Activated T-helper 1 cell treated with anti-CD3 and anti-CD28 coated beads, Interleukin-2, amount 50 U/mL, for 16 hours (primary cell): ENCODE measurements at places on chromosomes 3 and 15.

DNA sequence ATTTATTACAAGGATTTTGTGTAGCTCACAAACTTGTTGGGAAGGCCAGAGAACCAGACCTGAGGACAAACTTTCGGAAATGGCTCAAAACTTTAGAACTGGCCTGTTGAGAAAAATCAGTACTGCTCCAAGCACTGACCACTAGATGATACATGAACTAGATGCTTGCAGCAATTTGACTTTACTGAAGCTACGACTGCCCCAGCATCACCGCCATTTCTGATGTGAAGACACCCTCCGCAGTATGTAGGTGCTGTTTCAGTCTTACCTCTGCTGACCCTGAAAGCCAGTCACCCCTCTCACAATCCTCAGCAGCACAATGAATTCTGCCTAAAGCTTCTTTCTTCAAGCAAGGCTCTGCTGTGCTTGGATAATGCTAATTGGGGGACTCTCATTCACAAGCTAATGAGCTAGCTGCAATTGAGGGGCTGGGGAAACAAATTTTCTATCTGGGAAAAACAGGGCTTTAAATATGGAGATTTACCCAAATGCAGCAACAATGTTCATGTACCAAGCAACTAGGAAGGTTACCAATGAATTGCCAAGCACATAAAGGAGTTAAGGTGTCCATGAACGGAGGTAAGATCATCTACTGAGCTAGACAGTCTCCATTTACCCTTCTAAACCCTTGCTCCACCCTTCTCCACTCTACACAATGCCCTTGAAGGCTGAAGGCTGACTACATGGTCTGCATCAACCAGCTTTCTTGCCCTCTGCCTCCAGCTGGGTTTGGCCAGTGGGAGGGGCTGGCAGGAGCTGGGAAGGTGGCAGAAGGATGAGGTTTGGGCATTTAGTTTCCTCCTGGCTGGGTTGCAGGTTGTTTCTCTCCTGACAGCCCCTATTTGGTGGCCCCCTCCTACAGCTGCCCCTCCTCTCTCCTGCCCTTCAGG, 53.2 kb upstream of the FSTL1 start:
- DNase-seq, result no peak

DNA sequence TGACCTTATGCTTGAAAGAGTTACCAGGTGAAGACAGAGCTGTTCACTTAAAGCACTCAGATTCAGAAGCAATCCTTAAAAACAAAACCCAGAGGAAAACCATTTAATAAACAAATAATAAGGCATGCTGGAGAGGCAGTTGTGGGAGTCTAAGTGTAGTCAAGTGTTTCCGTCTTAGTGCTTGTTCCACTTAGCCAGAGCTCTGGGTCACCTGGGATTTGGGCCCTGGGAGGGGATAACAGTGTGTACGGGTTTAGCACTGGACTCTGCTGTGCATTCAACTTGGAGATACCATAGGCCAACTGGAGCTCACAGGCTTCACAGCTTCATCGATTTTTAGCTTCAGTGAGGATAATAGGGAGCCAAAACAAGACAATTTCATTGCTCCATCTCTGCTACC, 444.6 kb downstream of the CNTN4 start:
- DNase-seq, result no peak

- DNase-seq, result no peak
These were observed 54.3 kb downstream of the BDH1 start for GRCh38 chr3:197501496-197501878.

GRCh38 chr15:48481802-48482201, 150.6 kb downstream of the DUT start:
- DNase-seq, result no peak

GRCh38 chr3:86029590-86029989, 961.4 kb downstream of the VGLL3 start:
- DNase-seq, result no peak

- DNase-seq, result no peak
These were observed 26.7 kb downstream of the PLD1 start for GRCh38 chr3:171783626-171784025.

GRCh38 chr3:104244680-104245220, 1122.0 kb upstream of the ALCAM start:
- no peak for DNase-seq

DNA sequence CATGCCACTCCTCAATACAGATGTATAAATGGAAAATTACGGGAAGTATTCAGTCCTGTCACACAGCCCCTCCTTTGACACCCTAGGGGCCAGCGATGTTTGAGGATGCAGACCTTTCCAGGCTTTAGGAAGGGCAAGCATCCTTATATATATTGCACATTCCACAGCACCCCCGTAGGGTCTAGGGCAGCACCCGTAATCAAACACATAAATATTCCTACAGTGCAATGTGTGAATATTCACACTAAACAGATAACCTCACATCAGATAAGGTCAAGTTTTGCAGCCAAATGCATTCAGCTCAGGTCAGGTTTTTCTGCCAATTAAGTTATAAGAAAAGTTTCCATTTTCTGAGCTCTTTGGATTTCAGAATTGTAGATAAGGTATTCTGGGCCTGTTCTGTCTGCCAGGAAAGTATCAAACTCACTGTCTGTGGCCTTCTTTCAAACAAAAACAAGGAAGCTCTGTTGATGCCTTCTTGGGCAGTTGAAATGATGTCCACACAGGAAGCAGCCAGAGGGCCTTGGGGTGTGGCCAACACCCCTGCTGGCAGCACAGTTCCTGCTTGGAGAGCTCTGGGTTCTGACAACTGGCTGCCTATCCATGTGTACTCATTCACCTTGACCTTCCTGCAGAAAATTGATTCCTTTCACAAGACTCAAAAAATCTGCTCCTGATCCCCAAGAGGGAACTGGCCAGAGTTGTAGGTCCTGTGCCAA, 427.0 kb downstream of the NTRK3 start:
- DNase-seq, result no peak

- DNase-seq, result no peak
These were observed 77.1 kb upstream of the ATP11B start for GRCh38 chr3:182716114-182716688.

GRCh38 chr15:80076321-80077318, 17.1 kb downstream of the ZFAND6 start:
- no peak for DNase-seq

DNA sequence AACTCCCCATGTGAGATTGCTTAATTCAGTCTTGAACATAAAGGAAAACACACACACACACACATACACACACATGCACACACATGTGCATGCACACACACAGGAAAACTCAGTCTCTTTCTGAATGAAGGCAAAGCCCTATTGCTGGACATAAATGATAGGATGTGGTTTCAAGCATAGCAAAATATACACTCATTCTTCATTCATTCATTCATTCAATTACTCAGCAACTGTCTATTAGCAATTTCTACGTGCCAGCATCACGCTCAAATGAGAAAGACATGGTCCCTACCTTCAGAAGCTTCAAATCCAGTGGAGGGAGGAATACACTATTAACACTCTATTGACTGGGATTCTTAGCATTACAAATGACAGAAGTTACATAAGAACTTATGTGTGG, 41.8 kb upstream of the UBE2E2 start:
- no peak for DNase-seq

DNA sequence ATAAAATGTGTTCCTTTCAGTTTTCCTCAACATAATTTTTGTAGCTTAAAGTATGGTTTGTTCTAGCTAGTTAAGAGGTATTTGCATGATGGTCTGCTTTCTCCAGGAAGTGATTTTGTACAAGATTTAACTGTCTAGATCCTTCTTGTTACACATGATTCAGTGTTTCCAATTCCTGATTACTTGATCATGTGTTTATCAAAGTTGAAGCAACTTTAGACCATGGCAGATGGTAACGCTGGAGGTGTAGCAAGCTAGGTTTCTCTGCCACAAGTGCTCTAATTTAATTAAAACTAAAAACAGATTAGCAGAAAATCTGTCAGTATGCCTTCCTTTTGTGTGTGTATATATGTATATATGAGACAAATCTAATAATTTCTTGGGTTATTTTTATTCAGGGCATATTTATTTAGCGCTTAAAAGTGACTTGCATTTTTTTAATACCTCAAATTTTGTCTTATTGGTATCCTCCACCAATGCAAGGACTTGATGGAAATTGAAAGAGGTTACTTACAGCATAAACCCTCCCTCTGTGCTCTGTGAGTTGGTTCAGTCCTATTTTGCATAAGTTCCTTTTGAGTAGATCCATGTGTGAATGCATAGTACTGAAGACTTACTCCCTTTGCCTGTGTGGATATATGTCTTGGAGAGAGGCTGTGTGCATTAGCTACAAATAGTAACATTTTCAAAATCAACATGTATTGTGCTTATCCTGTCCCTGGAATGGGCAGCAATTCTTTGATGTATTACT, 157.3 kb upstream of the CGNL1 start:
- DNase-seq, result no peak

DNA sequence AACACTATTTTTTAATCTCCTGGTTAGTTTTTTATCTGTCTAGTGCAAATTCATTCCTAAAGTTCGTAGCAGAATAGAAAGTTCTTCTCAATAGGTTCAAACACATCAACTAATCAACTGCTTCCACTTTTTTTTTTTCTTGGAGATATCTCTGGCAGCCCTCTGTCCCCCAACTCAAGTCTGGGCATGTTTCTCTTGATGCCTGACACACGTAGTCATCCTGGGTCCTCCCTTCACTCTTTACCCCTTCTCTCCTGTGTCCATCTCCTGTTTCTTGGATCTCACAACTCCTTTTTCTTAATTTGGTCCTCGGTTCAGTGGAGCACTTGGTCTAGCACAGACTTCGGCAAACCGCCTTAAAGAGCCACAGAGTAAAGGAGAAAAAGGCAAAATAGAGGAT, 14.4 kb downstream of the TNFAIP8L3 start:
- DNase-seq, result no peak

DNA sequence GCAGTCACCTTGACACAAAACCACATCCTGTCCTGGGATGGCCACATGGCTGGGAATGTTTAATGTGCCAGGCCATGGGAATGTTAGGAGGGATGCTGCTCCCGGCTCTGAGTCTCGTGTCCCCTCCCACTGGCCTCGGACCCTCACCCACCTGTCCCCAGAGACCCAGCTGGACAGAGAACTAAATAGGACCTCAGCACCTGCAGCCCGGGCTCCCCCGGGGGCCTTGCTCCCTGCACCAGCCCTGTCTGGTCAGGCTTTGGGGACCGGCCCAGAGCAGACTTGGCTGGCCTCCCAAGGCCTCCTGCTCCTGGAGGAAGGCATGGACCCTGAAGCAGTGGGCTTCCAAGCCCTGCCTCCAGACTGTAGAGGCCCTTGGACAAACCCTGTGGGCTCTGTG, 100.0 kb upstream of the IQSEC1 start:
- no peak for DNase-seq

DNA sequence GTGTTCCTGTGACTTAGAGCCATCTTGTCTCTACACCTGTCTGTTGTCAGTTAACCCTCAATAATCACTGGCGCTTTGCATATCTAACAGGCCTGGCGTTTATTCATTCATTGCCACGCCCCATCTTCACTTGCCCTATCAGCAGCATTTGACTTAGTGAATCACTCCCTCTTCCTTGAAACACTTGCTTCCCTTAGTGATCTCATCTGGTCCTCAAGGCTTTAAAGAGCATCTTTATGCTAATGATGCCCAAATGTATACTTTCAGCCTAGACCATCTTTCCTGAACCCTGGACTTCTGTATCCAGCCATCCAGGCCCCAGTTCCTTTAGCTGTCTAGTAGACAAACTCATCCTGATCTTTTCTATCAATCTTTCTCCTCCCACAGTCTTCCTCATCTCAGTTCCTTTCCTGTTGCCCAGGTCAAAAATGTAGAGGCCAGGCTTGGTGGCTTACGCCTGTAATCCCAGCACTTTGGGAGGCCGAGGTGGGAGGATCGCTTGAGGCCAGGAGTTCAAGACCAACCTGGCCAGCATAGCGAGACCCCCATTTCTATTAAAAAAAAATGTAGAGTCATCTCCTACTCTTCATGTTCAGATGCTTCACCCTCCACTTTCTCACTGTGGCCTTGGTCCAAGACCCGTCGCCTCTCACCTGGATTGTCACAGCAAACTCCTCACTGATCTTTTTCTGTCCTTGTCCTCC, 1.4 kb upstream of the IGDCC4 start:
- DNase-seq, result no peak

GRCh38 chr3:153591561-153592245, 429.7 kb downstream of the RAP2B start:
- DNase-seq, result no peak

DNA sequence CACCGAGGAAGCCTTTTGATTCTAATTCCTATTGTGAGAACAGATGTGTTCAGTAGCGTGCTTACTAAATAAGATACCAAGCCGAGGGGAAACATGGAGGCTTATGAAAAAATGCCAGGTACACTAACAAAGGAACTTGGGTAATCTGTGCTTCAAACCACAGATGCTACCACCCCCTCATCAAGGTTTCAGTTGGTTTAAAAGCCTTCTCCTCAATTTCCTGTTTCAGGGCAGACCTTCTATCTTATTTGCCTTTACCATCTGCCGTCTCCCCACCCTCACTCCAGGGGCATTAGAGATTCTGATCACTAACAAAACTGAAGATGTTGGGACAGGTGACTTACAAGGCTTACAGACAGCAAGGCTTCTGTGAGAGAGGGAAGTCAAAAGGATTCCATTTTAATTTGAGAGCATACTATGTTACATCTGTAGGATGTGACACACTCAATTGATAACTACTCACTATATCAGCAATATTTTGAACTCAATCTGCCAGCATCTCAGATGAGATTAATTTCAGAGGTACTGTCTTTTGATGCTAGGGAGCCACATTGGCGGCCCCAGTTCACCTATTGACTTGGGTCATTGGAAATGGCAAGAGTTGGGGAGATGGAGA, 60.6 kb upstream of the PLCL2 start:
- DNase-seq, result no peak

DNA sequence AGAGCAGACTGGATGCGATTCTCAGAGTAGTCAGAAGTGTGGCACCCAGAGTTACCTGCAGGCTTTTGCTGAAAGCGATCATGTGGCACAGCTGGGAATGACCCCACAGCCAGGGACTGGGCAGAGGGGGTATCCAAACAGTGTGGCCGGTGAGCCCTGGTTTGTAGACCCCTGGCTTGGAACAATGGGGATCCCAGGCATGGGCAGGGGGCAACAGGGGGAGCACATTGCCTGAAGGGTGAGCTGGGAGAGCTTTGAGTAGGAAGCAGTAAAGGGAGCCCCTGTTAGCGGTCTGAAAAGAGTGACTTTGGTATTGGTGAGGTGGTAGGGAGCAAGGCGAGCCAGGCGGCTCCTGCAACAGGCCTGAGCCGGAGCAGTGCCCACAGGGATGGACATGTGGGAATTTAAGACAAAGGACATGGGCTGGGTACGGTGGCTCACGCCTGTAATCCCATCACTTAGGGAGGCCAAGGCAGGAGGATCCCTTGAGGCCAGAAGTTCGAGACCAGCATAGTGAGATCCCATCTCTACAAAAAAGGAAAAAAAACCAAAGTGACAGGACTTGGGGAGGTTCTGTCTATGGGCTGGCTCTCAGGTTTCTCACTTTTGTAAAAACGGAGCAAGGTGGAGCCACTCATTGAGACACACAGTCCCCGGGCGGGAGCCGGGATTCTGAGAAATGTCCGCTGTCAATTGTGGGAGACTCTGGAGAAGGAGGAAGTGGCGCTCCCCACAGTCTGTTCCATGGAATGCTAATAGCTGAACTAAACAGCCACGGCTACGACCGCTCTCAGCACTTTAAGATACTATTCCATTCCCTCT, 223.8 kb upstream of the LYSMD4 start:
- DNase-seq, result no peak

GRCh38 chr3:30103186-30103585, 503.2 kb upstream of the TGFBR2 start:
- no peak for DNase-seq
